ENCODE measurements at places on chromosomes 1 and 21.

GRCh38 chr1:42926879-42927242 lies 31.8 kb downstream of the SLC2A1 start:
- DNase-seq: no peak

DNA sequence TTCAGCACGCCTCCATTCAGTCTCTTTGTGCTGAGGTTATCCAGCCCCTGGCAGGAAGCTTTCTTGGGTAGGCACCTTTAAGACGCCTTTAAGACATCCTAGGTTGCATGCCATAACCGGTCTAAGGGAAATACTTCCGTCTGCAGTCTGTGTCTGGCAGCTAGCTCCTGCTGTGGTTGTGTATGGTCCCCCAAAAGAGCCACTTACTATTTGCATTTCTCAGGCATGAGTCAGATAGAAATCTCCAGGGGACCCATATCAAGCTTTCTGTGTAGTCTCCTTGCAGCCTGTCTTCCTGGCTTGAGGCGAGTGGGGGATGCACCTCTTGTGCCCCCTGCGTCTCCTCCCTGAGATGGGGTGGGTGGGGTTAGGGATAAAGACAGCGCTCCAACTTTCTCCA lies 10.0 kb upstream of the RYR2 start:
- no peak for DNase-seq

GRCh38 chr1:35929730-35930592 lies 944 bp upstream of the AGO3 start:
- DNase-seq: peak; percentile 83

DNA sequence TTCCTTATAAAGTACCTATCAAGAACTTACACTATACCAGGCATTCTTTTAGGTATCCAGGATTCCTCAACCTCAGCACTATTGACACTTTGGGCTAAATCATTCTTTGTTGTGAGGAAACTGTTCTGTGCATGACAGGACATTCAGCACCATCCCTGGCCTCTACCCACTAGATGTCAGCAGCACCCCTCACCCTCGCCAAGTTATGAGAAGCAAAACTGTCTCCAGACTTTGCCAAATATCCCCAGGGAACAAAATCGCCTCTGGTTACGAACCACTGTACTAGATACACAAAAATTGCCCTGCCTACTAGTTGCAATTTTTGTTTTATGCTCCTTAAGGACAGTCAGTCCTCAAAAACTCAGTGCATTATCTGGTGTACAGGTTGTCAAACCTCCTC lies 35.7 kb downstream of the PALMD start:
- DNase-seq: peak; percentile 41

- DNase-seq: no peak
These were observed 115.0 kb downstream of the CSMD2 start for GRCh38 chr1:34049994-34050393.

DNA sequence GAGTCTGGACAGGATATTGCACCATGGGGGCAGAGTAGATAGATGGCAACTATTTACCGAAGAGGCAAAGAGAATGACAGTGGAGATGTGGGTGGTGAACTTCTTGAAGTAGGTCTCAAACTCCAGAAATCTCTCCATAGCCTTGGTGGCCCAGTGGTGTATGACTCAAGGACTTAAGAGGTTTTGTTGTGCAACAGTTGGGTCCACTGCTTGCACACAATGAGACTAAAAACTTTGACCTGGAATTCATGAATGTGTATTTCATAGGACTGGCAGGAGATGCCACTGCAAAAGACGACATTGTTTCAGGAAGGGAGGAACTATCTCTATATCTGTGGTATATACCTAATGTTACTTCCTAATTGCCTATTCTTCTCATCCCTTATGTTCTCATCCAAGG lies 75.9 kb downstream of the ZSCAN20 start:
- DNase-seq: peak; percentile 33

- peak; percentile 53 for DNase-seq
These were observed 22.8 kb downstream of the ERG start for GRCh38 chr21:38475519-38475918.

GRCh38 chr1:2801535-2802291 lies at the start of gene TTC34:
Gene TTC34, minus strand, starts transcription at chr1:2801693. Its CDS starts 866 bp downstream, at chr1:2800827.
- peak; percentile 69 for DNase-seq

DNA sequence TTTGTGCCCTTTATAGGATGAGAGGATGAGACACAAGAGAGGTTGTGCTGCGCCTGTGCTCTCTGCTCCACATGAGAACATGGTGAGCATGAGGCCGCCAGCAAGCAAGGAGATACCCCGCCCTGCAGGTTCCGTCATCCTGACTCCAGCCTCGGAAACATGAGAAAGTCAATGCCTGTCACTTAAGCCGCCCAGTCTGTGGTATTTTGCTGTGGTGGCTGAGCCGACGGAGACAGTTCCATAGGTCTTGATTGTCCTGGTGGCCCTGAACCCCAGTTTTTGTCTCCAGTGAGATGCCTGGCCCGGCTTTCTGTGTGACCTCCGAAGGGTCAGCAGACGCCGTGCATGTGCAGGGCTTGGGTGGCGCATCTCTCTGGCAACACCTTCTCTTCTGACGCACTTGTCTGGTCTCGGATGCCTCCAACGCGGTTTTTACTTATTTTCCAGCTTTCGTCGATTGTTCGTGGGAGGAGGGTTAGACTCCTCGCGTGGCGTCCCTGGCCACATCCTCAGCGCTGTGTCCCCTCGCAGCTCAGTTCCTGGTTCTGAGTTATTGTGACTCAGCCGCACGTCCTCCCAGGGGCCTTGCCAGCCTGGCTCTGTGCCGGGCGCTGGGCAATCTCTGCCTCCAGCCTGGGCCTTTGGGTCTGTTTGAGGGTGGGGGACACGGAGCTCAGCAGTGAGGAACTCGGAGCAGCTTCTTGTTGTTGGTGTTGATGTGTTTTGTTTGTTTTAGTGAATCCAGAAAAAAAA lies 70.0 kb downstream of the FAAP20 start:
- no peak for DNase-seq

DNA sequence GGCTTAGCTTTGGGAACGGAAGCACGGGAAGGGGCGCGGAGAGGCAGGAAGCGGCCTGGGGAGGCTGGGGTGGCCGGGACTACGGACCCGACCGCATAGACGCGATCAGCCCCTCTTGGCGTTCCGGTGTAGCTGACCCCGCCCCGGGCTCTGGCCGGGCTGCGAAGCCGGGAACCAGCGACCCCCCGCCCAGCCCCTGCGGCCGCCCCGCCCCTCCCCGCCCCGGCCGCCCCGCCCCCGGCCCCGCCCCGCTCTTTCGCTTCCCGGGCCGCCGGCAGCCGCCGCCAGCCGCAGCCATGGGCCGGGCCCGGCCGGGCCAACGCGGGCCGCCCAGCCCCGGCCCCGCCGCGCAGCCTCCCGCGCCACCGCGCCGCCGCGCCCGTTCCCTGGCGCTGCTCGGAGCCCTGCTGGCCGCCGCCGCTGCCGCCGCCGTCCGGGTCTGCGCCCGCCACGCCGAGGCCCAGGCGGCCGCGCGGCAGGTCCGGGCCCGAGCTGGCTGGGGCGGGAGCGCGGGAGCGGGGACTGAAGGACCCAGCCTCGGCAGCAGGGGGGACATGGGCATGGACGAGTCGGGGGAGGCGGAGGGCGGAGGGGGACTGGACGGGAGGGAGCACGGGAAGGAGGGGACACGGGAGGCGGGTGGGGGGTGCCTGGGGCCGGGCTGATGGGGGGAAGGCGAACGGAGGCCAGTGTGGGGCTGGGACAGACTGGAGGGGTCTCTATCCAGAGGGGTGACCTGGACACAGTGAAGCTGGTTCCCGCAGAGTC lies at the start of gene SELENON:
SELENON (plus strand) TSS at position 259 of the 768 bp plus-strand sequence; CDS start at position 297, 38 bp downstream.
- DNase-seq: peak; percentile 73

DNA sequence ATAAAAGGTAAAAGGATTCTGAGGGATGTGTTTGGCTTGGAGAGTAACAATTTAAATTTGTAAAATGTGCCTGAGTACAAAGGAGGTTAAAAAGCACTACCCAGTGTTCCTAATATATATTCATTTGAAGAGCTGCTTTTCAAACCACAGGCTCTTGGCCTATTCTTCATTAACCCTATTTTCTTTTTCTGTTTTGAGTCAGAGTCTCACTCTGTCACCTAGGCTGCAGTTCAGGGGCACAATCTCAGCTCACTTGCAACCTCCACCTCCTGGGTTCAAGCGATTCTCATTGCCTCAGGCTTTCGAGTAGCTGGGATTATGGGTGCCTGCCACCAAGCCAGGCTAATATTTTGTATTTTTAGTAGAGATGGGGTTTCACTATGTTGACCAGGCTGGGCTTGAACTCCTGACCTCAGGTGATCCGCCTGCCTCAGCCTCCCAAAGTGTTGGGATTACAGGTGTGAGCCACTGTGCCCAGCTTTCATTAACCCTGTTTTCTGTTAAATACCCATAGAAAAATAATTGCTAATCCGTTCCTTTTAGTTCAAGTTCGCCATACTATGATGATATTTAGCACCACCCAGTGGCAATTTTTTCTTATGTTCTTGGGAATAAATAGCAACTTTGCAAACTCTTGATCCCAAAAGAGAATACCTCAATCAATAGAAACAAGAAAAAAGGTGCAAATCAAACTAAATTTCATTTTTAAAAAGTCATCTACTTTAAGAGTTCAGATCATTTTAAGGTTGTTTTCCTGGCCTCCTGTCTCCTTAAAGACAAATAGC lies 30.5 kb downstream of the ZBTB8OS start:
- DNase-seq: no peak

- DNase-seq: no peak
These were observed 55.6 kb downstream of the PLXNA2 start for GRCh38 chr1:208188607-208189006.

- no peak for DNase-seq
These were observed 144.9 kb downstream of the HIVEP3 start for GRCh38 chr1:41773842-41774241.

DNA sequence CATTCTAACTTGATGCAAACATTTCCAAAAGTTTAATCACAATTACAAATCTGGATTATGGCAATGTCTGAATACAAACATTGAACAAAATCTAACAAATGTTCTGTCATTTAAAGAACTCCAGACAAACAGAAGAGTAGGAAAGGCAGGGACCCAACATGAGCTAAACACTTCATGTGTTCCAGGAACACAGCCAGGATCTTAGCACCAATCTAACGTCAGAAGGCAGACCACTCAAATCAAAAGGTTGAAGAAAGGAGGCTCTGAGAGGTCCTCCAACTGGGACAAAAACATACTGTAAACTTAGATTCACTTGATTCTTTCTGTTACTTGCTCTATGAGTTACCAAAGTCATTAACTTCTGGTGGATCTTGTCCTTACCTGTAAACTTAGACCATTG lies 374.0 kb downstream of the NEGR1 start:
- DNase-seq: no peak

- DNase-seq: no peak
These were observed 4.7 kb upstream of the ABCB10 start for GRCh38 chr1:229563241-229563640.

DNA sequence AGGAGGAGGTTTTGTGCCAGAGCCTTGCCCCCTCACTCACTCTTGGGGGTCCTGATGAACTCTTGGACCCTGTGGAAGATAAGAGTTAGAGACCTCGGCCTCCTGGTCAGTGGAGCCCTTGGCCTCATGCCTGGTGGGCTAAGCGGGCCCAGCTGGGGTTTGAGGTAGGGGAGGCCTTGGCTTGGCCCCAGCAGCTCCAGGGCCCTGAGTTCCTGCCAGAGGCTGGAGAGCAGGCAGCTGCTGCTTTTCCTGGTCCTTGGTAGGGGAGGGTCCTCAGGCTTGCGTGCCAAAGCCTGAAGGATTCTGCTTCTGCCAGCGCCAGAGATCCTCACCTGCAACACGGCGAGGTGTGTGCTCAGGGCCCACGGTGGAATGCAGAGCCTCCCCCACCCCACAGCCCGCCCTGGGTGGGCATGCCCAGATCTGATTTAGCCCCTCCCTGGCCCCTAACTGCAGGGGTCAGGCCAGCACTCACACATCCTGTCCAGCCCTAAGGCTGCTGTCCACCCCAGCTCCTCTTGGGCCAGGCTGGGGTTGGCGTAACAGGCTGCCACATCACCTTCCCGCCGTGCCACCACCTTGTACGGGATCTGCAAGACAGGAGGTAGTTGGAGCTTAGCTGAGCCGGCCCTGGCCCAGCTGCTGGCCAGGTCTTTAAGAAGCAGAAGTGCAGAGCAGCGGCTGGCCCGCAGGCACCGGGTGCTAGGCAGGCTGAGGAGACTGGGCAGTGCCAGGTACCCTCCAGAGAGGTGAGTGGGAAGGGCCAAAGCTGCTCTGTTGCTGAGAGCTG lies 4.7 kb downstream of the GALE start:
- DNase-seq: no peak

- DNase-seq: no peak
These were observed 61.0 kb downstream of the ARID4B start for GRCh38 chr1:235266967-235267366.

GRCh38 chr1:116760487-116760886 lies 6.3 kb downstream of the CD2 start:
- DNase-seq: no peak

- peak; percentile 84 for DNase-seq
These were observed 3.8 kb downstream of the NCSTN start for GRCh38 chr1:160346958-160347357.

DNA sequence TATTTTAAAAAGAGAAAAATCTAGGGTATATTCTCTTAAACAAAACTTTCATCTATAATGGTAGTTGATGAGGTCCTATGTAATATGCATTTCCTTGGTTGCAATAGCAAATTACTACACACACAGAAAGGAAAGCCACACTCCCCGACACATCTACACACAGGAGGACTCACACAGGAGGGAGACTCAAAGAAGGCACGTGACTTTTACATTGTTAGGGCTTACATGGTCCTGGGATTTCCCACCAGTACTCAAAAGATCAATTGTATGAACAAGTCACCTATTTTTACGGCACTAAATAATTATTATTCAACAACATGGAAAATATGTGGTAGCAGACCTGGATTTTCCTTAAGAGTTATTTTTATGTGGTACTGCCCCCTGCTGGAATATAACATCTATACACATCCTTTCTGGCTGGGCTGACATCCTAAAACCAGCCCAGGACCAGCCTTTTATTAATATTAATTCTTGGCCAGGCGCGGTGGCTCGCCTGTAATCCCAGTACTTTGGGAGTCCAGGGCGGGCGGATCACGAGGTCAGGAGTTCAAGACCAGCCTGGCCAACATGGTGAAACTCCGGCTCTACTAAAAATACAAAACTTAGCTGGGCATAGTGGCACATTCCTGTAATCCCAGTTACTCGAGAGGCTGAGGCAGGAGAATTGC lies 33.9 kb upstream of the LGALS8 start:
- peak; percentile 58 for DNase-seq

Measured in NB4 (cell line).